ENCODE measurements at places on chromosomes 4 and X. TPM values are rescaled to one million over a fixed set of nuclear protein-coding genes. Genes with fewer than 3 reads are reported as not detected.

Gene GAGE12E
- 25.1 TPM for polyA plus RNA-seq

Gene HSFX1
- polyA plus RNA-seq, result 1.3 TPM

Gene CTAG2
- polyA plus RNA-seq, result 8.4 TPM

Gene TMSB15B
- polyA plus RNA-seq, result 4.0 TPM

Gene ATP7A
- polyA plus RNA-seq, result 2.9 TPM
